ENCODE measurements at places on chromosomes 11 and 22. TPM values are rescaled to one million over a fixed set of nuclear protein-coding genes. Genes with fewer than 3 reads are reported as not detected.

RFPL1 gene
- not detected for total RNA-seq

OR51B5 gene
- total RNA-seq: 0.18 TPM

DNA sequence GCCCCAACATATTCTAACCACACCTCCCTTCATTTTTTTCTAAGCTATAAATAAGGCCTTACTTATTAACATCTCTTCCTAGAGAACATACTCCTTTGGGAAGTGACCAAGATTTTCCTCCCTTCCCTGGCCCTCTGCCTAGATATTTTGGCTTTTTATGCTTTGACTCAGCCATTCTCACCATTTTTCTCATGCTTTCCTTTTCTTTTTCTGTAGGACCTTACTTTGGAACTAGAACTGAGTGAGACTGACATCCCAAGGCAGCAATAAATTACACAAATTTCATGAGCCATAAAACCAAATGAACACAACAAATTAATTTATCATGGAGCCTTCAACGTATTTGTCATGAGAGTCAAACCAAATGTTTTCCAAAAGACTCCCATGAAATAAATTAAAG is 142.7 kb upstream of the CTSC start:
- no peaks in the 10 kb centered on the region for H3K36me3 ChIP-seq
- no peak overlapping the region for H3K27ac ChIP-seq
- no peak overlapping the region for H3K4me3 ChIP-seq

DNA sequence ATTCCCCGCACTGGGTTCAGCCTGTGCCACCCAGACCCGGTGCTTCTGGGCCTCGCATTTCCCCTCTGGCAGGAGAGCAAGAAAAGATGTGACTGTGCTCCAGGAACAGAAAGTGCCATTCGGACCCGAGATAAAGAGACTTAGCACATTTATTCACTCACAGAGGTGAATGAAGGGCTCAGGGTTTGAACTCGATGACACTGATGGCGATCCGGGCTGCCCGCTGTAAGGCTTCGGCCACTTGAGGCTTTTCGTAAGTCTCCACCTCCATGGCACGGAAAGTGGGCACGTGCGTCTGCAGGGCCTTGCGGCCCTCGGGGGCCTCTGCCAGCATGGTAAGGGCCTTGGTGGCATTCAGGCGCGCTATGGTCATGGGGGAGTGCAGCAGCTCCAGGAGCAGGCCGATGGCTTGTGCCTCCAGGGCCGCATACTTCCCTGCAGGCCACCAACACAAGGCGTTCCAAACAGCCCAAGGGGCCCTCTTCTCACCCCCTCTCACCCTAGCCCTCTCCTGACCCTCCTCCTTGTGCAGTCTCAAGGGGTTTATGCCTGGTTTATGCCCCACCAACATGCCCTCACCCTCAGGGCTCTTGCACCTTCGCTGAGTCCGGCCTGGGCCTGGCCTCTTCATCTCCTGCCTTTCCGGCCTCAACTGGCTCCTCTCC is 10.9 kb upstream of the GNAZ start:
- no peaks in the 10 kb centered on the region for H3K36me3 ChIP-seq
- no peak overlapping the region for H3K4me3 ChIP-seq
- H3K27ac ChIP-seq: no peak overlapping the region
- peaks cover 8% of the 10 kb centered on the region for H3K4me1 ChIP-seq
- no peak for DNase-seq

DNA sequence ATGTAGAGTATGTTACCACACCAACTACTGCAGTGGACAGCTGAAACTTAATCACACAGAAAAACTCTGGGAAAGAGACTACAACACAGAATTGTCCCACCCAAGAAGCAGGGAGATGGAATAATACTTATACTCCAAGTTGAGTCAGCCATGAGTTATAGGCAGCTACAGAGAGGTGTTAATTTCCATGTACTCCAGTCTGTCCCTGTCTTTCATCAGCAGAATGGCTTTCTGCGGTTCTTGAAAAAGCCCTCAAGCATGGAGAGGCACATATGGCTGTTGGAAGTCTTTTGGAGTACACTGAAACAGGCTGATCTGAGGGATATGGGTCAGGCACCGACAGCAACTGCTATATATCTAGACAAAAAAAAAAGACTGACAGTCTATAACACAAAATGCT is 219.5 kb downstream of the DLG2 start:
- no peaks in the 10 kb centered on the region for H3K4me1 ChIP-seq
- DNase-seq: no peak
- no peaks in the 10 kb centered on the region for H3K36me3 ChIP-seq

All from GM12878 (cell line).